Effector CD4-positive, alpha-beta T cell (primary cell): ENCODE measurements at places on chromosomes 6 and 20.

DNA sequence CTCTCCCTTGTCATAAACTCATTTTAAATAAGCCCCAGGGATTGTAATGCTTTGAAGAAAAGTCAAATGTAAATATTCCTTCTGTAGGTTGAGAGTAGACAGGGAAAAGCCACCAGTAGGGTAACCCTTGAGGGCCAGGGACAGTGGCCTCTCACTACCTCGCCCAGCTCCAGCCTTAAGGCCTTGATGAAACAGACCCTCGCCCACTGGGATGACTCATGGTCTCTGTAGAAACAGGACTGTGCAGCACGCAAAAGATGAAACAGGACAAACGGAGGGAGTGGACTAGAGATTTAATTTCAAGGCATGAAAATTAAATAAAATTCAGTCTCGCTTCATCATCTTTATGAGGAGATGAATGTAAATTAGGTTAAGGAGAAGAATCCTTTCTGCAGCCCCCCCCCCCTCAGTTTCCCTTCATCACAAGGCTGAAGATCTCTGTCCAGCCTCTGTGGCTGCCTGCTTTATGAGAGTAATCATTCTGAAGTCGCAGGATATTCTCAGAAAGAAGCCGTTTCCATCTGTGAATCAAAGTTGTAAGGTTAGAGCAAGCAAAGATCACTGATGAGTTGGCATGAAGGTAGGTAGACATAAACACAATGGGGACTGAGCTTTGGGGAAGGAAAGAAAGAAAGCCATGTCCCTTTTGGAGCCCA lies 60.4 kb downstream of the TMEM200A start:
- no peak for DNase-seq

GRCh38 chr6:6629402-6629801 lies 40.9 kb downstream of the LY86 start:
- no peak for DNase-seq

GRCh38 chr6:166056637-166057036 lies 111.0 kb downstream of the TBXT start:
- no peak for DNase-seq

GRCh38 chr6:167679122-167679736 lies 147.5 kb upstream of the AFDN start:
- no peak for DNase-seq

- no peak for DNase-seq
Observed at GRCh38 chr6:73830119-73830518, 134.1 kb downstream of the CD109 start.

- no peak for DNase-seq
Observed at GRCh38 chr6:15796844-15797243, 134.0 kb upstream of the DTNBP1 start.

GRCh38 chr6:16868968-16869367 lies 107.7 kb upstream of the ATXN1 start:
- DNase-seq, result no peak

DNA sequence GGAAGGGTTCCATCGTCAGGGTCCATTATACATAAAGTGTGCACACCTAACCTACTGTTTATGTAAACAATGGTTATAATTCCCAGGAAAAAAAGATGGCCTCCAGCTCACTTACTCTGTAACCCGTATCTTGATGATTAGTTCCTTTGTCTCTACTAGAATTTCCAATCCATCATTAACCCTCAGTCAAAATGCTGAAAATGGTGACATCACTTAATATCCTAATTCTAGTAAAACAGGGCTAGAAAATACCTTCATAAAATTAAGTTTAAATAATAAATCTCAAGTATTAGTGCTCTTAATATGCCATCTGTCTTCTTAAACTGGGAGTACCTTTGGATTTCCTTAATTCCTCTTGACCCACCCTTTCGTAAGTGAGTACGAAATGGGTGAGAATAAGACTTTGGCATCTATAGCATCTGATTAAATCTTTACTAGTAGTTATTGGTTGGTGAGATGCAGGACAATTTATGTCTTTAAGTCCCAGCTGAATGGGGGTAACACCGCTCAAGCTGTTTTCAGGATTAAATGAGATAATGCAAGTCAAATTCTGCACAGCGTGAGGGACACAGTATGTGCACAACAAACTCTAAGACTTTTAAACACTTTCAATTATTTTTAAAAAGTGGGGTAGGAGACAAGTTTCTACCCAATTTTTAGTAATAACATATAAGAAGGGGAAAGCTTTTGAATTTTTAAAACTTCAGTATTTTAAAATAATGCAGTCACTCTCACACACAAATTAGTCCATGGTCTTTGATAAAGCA lies 1.6 kb downstream of the HMGN3 start:
- no peak for DNase-seq

DNA sequence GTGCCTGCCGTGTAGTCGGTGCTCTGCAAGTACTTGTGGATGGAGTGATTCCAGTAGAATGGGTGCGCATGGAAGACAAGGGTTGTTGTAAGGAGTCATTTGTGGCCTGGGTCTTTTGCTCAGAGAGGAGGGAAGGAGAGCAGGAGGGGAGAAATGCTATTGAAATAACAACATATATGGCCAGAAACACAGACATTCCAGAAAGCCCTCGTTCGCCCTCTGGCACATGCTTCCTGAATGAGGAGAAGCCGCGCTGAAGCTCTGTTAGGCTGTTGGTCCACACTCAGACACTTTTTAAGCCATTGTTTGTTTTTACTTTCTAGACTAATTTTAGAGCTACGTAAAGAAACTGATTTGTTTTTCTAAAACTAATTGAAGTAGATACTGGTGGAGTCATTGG lies 107.4 kb downstream of the RPP40 start:
- no peak for DNase-seq
